Activated naive CD4-positive, alpha-beta T cell treated with anti-CD3 and anti-CD28 coated beads, Interleukin-2, amount 50 U/mL, for 72 hours (primary cell): ENCODE measurements at places on chromosomes 16 and 17. TPM values are rescaled to one million over a fixed set of nuclear protein-coding genes. Genes with fewer than 3 reads are reported as not detected.

DNA sequence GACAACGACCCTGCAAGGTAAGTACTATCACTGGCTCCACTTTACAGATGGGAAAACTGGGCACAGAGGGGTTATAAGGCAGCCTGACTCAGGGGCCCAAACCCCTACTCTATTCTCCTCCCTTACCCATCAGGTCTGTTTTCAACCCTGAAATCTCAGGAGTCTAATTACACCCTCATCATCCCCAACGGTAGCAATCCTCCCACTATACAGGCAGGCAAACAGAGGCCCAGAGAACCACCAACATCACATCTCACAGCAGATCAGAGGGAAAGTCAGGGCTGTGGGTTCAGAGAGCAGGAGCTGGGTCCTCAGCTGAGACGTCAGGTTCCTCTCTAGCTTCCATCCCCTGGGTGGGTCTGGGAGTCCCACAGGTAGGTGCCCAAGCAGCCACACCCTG lies 16.5 kb downstream of the JUP start:
- DNase-seq = no peak

MYLK3 gene
- 0.50 TPM for total RNA-seq

- no peak for DNase-seq
Measured at GRCh38 chr17:59435238-59435637, 103.8 kb downstream of the YPEL2 start.

GRCh38 chr16:23863511-23864422 lies 28.0 kb downstream of the PRKCB start:
- no peak for DNase-seq

- no peak for DNase-seq
Measured at GRCh38 chr17:52660692-52661091, 502.2 kb upstream of the CA10 start.

DNA sequence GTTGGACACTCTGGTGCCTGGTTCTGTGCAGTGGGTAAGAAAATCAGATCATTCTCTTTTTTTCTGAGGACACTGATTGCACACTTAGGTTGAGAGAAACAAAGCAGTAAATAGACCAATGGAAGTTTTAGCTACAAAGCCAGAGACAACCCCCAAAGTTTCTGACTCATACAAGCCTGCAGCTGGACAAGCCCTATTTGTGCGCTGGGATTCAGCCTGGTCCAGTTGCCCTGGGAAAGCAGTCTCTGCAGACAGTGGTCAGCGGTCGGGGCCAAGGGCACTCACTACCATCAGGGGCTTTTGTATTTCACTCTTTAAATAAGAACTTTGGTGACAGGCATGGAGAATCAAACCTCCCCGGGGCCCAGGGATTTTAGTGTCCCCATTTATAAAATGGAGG lies 6.0 kb upstream of the RHBDL3 start:
- no peak for DNase-seq

XAF1 gene
- total RNA-seq = 6.5 TPM

DNA sequence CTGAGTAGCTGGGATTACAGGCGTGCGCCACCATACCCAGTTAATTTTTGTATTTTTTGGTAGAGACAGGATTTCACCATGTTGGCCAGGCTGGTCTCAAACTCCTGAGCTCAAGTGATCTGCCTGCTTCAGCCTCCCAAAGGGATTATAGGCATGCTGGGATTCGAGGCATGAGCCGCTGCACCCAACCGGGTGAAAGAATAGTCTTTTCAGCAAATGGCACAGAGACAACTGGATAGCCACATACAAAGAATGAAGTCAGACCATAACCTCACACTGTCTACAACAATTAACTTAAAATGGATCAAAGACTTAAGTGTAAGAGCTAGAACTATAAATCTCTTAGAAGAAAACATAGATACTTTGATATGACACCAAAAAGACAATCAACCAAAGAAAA lies 67.6 kb downstream of the TBC1D16 start:
- DNase-seq = no peak

DNA sequence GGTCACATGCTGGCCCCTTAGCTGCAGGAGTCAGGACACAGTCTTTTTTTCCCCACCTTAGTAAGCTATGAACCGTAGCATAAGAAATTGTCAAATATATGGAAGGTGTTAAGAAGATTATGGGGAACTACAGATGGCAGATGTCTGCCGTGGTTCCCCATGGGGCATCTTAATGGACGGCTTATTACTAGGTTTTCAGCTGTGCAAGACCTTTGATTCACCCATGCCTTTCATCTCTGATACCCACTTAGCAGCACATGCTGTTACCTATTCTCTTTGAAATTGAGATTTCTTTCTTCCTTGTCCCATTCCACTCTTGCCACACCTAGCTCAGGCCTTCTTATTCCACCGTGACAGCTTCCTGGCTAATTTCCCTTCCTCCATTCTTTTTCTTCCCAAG lies 70.7 kb downstream of the RPTOR start:
- no peak for DNase-seq

DNA sequence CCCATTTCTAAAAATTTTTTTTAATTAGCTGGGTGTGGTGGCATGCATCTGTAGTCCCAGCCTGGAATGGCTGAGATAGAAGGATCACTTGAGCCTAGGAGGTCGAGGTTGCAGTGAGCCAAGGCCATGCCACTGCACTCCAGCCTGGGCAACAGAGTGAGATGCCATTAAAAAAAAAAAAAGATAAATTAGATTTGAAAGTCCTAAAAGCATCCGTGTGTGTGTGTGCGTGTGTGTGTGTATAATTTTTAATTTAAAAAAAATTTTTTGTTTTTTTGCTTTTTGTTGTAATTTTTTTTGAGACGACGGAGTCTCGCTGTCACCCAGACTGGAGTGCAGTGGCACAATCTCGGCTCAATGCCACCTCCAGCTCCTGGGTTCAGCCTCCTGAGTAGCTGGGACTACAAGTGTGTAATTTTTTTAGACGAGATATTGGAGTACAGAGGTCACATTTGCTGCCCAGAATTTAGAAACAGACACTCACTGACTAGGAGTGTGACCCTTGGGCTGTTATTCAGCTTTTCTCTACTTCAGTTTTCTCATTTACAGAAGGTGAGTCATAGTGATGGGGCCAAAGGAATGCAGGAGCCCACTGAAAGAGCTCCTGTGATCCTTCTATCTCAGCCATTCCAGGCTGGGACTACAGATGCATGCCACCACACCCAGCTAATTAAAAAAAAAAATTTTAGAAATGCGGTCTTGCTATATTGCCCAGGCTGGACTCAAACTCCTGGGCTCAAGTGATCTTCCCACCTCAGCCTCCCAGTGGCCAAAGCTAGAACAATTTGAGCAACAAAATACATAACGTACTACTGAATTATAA lies 25.5 kb upstream of the TBX4 start:
- no peak for DNase-seq

FAAP100 gene
- total RNA-seq = 19.8 TPM

DNA sequence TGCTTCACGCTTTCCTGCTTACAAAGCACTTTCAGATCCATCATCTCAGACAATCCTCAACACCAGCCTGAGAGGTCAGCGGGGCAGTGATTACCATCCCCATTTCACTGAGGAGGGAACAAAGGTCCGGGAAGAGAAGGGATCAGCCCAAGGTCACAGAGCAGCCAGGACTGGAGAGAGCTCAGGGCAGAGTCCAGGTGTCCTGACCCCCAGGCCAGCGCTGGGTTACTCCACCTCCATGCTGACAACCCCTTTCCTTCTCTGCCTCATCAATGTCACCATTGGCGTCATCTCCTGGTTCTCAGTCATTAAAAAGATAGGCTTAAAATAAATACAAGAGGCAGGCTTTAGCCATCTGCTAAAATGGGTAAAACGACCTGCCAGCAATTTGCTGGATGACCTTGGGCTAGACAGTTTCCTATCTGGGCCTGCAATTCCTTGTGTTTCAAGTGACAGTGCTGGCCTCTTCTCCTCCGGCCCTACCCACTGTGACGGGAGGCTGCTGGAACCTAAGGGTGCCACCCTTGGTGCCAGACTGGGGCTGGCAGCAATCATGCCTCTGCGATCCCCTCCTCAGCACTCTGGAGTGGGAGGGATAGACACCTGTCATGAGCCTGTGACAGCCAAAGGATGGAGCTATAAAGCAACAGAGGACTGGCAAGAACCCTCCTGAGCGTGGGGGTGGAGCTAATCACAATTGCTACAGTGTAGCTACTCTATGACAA lies 79.5 kb upstream of the CCL1 start:
- no peak for DNase-seq

ZNF18 gene
- total RNA-seq = 4.9 TPM

DNA sequence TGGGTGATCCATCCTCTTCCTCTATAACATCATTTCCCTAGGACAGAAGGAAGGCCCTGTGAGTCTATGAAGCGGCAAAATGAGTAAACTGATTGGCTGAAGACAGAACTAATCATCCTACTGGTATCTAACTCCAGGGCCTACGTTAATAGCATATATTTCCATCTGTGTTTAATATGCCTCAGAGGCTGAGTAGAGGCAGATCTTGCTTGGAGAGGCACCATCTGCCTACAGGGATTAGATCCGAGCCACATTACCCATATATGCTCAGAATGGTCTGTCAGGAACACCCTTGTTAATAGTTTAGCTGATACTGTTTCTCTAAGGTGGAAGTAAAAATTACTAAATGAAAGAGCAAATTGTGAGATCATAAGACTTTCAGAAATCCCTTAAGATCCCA lies 13.2 kb upstream of the FOXJ1 start:
- DNase-seq = no peak

GRCh38 chr16:29816694-29817441 lies 916 bp downstream of the PAGR1 start:
- DNase-seq = peak; percentile 74
